ENCODE measurements at places on chromosomes 2 and 18. TPM values are rescaled to one million over a fixed set of nuclear protein-coding genes. Genes with fewer than 3 reads are reported as not detected.

Gene VWA3B
- 4.1 TPM for total RNA-seq

Gene UGT1A10
- not detected for total RNA-seq

Gene COL4A4
- total RNA-seq, result 1.7 TPM

Gene CTAGE1
- total RNA-seq, result not detected

Gene NT5DC4
- 0.10 TPM for total RNA-seq

Gene NFATC1
- 4.6 TPM for total RNA-seq

Gene RAB27B
- total RNA-seq, result 71.8 TPM

GRCh38 chr2:222941510-222942032 is 80.7 kb downstream of the ACSL3 start:
- DNase-seq, result no peak
- H3K4me3 ChIP-seq, result no peak overlapping the region
- H3K4me1 ChIP-seq, result no peaks in the 10 kb centered on the region
- no peak overlapping the region for H3K27ac ChIP-seq
- peaks cover 2% of the 10 kb centered on the region for H3K36me3 ChIP-seq
- H3K27me3 ChIP-seq, result no peaks in the 10 kb centered on the region

GRCh38 chr2:54660752-54661151 is 62.7 kb upstream of the EML6 start:
- no peak for DNase-seq
- H3K36me3 ChIP-seq, result peaks cover 39% of the 10 kb centered on the region
- no peak overlapping the region for H3K27ac ChIP-seq
- no peaks in the 10 kb centered on the region for H3K27me3 ChIP-seq
- H3K4me3 ChIP-seq, result no peak overlapping the region
- H3K4me1 ChIP-seq, result peaks cover 15% of the 10 kb centered on the region

DNA sequence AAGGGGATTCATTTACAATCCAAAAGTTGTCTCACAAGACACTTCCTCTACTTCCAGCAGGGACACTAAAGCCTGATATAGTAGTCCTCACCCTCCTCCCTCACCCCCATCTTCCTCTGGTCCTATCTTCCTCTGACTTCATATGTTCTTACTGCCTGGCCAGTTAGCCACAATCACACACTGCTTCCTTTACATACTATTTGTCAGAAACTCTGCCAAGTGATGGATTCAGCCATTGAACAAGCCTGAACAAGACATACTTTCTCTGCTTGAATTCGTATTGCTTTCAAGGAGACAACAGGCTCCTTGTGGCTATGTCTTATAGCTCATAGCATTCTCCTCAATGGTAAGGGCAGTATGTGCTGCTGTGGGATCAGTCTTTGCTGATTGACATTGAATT is 672.2 kb downstream of the BCL11A start:
- no peak overlapping the region for H3K27ac ChIP-seq
- H3K27me3 ChIP-seq, result no peaks in the 10 kb centered on the region
- no peak overlapping the region for H3K4me3 ChIP-seq
- no peaks in the 10 kb centered on the region for H3K36me3 ChIP-seq
- H3K4me1 ChIP-seq, result no peaks in the 10 kb centered on the region

- H3K27ac ChIP-seq, result no peak overlapping the region
- H3K4me1 ChIP-seq, result no peaks in the 10 kb centered on the region
- no peaks in the 10 kb centered on the region for H3K36me3 ChIP-seq
- peak; percentile 29 for DNase-seq
- H3K27me3 ChIP-seq, result no peaks in the 10 kb centered on the region
- H3K4me3 ChIP-seq, result no peak overlapping the region
These were observed 94.0 kb upstream of the GLS start for GRCh38 chr2:190786404-190787166.

GRCh38 chr2:71682341-71682740 is 229.0 kb downstream of the DYSF start:
- H3K36me3 ChIP-seq, result no peaks in the 10 kb centered on the region
- no peaks in the 10 kb centered on the region for H3K27me3 ChIP-seq
- no peak overlapping the region for H3K27ac ChIP-seq
- peaks cover 7% of the 10 kb centered on the region for H3K4me1 ChIP-seq

DNA sequence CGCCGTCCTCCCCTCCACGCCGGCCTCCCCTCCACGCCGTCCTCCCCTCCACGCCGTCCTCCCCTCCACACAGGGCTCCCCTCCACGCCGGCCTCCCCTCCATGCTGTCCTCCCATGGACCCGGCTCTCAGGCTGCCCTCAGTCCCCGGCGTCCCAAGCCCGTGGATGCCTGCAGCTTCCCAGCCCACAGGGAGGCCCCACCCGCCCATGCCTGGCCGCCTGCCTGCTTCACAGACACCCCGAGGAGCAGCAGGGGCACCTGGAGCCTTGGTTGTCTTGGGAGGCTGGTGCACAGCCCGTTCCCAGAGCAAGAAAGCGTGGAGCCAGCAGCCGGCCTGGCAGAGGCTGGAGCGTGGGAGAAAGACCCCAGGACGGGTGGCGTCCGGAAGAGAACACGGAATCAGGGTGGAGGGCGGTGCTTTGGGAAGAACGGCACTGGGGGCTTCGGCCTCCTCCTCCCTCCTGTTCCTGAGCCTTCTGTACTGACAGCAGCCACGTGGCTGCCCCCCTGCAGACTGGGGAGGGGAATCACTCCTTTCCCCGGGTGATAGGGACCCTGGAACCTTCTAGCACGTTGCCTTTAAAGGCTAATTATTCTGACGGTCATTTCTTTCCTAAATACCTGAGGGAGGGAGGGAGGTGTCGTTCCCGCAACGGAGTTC is 26.2 kb upstream of the KCNG2 start:
- no peak overlapping the region for H3K4me3 ChIP-seq
- H3K27me3 ChIP-seq, result peaks cover 4% of the 10 kb centered on the region
- no peak for DNase-seq
- no peaks in the 10 kb centered on the region for H3K36me3 ChIP-seq
- peaks cover 7% of the 10 kb centered on the region for H3K4me1 ChIP-seq

GRCh38 chr2:223235986-223236385 is 184.0 kb downstream of the KCNE4 start:
- no peak for DNase-seq
- H3K4me1 ChIP-seq, result no peaks in the 10 kb centered on the region
- H3K27me3 ChIP-seq, result no peaks in the 10 kb centered on the region

DNA sequence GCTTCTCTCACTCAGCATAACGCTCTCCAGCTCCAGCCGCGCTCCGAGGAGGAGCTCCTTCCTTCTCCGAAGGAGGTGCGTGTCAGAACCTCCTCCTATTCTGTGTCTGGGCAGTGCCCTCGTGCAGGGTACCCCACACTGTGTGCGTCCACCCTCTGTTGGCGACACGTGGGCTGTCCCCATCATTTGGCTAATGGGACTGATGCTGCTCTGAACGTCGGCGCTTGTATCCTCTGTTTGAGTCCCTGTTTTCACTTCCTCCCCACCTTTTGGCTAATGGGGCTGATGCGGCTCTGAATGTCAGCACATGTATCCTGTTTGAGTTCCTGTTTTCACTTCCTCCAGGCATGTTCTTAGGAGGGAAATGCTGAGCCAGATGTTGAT is 22.2 kb downstream of the KCNG2 start:
- peaks cover 4% of the 10 kb centered on the region for H3K36me3 ChIP-seq
- H3K4me3 ChIP-seq, result no peak overlapping the region

DNA sequence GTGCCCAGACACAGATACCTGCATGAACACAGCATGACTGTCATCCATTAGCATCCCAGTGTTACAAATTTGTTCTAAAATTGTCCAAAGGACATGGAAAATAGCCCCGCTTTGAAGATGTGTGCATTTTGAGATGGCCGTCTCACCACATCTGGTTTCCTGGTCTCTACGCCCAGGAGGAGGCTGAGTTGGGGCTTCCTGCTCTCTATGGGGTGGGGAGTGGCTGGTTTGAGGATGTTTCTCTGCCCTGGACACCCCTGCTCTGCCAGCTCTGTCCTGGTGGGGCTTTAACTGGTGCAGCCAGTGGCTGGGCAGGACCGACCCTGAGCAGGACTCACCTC is 74.6 kb upstream of the SMAD7 start:
- no peaks in the 10 kb centered on the region for H3K4me1 ChIP-seq
- no peak for DNase-seq
- H3K27ac ChIP-seq, result no peak overlapping the region
- H3K4me3 ChIP-seq, result no peak overlapping the region

GRCh38 chr2:178256382-178257042 is 62.2 kb downstream of the OSBPL6 start:
- H3K4me1 ChIP-seq, result no peaks in the 10 kb centered on the region
- DNase-seq, result no peak
- H3K4me3 ChIP-seq, result no peak overlapping the region
- H3K36me3 ChIP-seq, result no peaks in the 10 kb centered on the region
- H3K27me3 ChIP-seq, result no peaks in the 10 kb centered on the region

DNA sequence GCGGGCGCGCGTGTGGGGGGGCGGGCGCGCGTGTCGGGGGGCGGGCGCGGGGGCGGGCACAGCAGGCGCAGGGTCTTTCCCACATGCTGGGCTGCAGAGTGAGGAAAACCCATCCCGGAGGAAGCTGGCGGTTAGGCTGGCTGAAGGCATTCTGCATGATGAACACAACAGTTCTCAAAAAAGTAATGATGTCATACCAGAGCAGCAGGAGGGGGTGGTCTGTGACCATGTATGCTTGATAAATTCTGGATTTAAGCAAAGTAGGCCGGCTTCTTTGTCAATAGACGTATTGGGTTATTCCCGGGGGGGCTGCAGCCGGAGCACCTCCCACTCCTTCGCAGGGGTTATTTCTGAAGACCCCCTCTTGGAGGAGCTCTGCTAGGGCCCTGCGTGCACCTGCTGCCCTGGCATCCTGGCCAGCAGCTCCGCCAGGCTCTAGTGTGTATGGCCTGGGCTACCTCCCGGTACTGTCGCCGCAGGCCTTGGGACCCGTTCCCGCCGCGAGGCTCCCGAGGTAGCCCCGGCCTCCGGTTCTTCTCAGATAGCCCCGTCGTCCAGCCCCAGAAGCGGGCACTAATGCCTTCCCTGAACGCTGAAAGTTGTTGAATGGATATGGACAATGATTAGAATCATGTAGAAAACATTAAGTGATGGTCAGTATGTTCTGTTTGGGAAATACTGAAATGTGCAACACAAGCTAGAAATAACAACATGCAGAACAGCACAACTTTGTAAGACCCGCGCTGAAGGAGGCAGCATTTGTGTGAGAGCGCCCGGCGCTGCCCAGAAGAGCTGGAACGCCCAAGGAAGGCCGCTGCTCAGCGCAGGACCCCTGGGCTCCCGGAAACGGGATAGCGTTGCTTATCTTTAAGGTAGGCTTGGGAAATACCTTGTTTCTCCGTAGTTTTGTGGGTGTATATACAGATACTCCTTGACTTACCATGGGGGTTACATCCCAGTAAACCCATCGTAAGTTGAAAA is 101.4 kb upstream of the RAB6C start:
- H3K4me3 ChIP-seq, result peak overlapping the region; percentile 66
- no peaks in the 10 kb centered on the region for H3K36me3 ChIP-seq
- H3K27me3 ChIP-seq, result no peaks in the 10 kb centered on the region
- H3K27ac ChIP-seq, result peak overlapping the region; percentile 75

DNA sequence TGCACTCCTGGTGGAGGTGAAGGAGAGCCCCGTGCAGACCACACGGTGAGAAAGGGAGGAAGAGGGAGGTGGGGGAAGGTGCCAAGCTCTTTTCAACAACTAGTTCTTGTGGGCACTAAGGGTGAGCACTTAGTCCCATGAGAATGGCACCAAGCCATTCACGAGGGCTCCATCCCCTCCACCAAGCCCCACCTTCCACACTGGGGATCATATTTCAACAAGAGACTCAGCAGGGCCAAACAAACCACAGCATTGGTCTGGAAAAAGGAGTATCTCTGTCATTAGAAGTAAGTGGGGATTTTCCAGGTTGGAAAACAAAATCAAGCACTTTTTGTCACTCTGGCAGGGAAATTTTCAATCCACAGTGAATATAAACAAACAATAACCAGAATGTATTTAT is 38.4 kb downstream of the ZAP70 start:
- peaks cover 3% of the 10 kb centered on the region for H3K4me1 ChIP-seq
- H3K27ac ChIP-seq, result no peak overlapping the region
- H3K27me3 ChIP-seq, result no peaks in the 10 kb centered on the region
- no peak overlapping the region for H3K4me3 ChIP-seq
- no peak for DNase-seq

- no peak overlapping the region for H3K4me3 ChIP-seq
- H3K36me3 ChIP-seq, result no peaks in the 10 kb centered on the region
- H3K4me1 ChIP-seq, result peaks cover 10% of the 10 kb centered on the region
- H3K27ac ChIP-seq, result no peak overlapping the region
- no peak for DNase-seq
These were observed 6.0 kb upstream of the ALPP start for GRCh38 chr2:232372231-232373208.

GRCh38 chr2:68083346-68083745 is 20.5 kb upstream of the C1D start:
- no peaks in the 10 kb centered on the region for H3K36me3 ChIP-seq
- H3K4me3 ChIP-seq, result no peak overlapping the region
- H3K27ac ChIP-seq, result no peak overlapping the region
- no peak for DNase-seq

DNA sequence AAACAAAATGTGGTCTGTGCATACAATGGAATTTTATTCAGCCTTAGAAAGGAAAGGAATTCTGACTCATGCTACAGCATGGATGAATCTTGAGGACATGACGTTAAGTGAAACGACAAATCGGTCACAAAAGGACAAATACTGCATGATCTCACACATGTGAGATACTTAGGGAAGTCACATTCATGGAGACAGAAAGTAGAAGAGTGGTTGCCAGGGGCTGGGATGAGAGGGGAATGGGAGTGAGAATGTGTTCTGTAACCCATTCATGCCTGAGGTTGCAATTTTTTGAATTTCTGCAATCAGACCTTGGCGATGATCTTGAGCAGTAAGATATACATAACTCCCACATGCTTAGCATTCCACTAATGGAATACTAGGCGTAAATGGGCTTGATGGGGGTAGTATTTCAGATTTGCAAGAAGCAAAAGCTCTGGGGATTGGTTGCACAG is 22.0 kb downstream of the FHL2 start:
- no peaks in the 10 kb centered on the region for H3K27me3 ChIP-seq
- peaks cover 8% of the 10 kb centered on the region for H3K4me1 ChIP-seq
- no peak overlapping the region for H3K4me3 ChIP-seq
- no peak overlapping the region for H3K27ac ChIP-seq
- DNase-seq, result no peak

- H3K27me3 ChIP-seq, result no peaks in the 10 kb centered on the region
- DNase-seq, result no peak
- peaks cover 99% of the 10 kb centered on the region for H3K4me1 ChIP-seq
- peaks cover 72% of the 10 kb centered on the region for H3K36me3 ChIP-seq
- no peak overlapping the region for H3K4me3 ChIP-seq
These were observed 6.8 kb downstream of the HS6ST1 start for GRCh38 chr2:128311755-128312341.

- DNase-seq, result no peak
- peaks cover 2% of the 10 kb centered on the region for H3K27me3 ChIP-seq
- H3K27ac ChIP-seq, result peak overlapping the region; percentile 52
These were observed 48.0 kb upstream of the MRPL33 start for GRCh38 chr2:27723372-27724144.

GRCh38 chr18:54023471-54023870 is 201.0 kb downstream of the MBD2 start:
- H3K27me3 ChIP-seq, result no peaks in the 10 kb centered on the region
- no peak for DNase-seq

DNA sequence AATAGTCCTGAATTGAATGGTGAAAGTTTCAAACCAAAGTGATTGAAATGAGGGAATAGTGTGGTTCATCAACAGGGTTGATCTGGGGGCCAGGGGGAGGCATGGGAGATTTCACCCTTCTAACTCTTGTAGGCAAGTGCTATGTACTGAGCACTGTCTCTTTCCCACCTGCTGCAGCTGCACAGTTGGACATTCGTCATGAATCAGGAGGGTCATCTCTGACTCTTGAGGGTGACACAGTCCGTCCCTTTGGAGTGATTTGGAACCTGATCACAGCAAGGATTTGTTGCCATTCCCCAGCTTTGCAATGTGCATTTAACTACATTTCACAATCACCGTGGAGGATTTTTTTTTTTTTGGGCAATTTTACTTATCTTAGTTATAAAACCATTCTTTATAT is 224.6 kb downstream of the PHLPP1 start:
- peak overlapping the region; percentile 47 for H3K27ac ChIP-seq
- no peak for DNase-seq
- H3K4me1 ChIP-seq, result peaks cover 5% of the 10 kb centered on the region

GRCh38 chr18:63534615-63535014 is 7.6 kb upstream of the SERPINB12 start:
- H3K4me1 ChIP-seq, result no peaks in the 10 kb centered on the region
- no peaks in the 10 kb centered on the region for H3K36me3 ChIP-seq
- no peak overlapping the region for H3K4me3 ChIP-seq

Data from spinal cord (tissue), 10 donors.